Cerebellum (tissue), 4 donors: ENCODE measurements at places on chromosomes 13 and 19.

- no peak for DNase-seq
Measured at GRCh38 chr13:111390522-111391270, 70.3 kb downstream of the TEX29 start.

DNA sequence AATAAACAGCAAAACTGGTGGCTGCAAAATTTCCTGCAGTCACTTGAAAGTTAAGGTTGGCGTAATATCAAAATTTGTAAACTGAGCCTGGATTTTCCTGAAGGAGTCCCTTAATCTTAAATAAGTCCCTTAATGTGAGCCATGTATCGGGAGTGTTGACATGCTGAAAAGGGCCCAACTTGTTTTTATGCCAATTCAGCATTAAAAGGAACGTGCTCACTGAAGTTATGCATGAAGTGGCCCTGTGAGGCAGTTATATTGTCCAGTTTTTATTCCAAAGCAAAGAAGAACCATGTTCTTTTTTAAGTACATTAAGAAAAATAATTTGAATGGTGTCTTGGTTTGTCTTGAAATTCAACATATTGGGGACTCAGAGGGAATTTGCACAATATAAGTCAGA, 1766.9 kb downstream of the SLITRK1 start:
- no peak for DNase-seq

- DNase-seq: no peak
Measured at GRCh38 chr19:4431296-4431695, 26.3 kb downstream of the UBXN6 start.

GRCh38 chr13:113776231-113777125, 17.5 kb downstream of the TMEM255B start:
- no peak for DNase-seq

- no peak for DNase-seq
Measured at GRCh38 chr19:8210421-8211101, 1.4 kb downstream of the CERS4 start.

DNA sequence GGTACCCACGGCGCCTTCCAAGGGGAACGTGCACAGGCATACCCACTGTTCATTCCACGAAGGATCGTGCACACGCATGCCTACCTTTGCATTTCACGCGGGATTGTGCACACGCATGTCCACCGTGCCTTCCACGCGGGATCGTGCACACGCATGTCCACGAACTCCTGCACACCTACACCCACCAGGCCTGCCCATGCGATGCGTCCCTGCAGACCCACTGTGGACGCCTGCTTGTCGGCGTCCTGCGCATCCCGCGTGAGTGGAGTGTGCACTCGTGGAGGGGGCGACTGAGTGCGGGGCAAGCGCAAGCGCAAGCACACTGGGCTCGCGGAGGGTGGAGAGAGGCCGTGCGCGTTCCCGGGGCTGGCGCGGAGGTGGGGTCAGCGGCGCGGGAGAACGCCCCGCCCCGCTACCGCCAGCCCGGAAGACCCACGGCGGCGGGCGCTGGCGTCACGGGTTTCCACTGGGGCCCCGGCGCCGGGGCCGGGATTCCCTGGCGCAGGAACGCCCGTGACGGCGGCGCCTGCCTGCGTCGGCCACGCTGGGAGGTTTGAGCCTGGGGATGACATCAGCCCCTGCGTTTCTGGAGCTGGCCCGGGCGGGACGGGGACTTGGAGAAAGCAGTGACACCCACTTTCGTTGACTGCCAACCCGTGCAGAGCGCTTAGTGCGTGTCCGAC, 18.7 kb downstream of the GADD45B start:
- DNase-seq: peak; percentile 81

DNA sequence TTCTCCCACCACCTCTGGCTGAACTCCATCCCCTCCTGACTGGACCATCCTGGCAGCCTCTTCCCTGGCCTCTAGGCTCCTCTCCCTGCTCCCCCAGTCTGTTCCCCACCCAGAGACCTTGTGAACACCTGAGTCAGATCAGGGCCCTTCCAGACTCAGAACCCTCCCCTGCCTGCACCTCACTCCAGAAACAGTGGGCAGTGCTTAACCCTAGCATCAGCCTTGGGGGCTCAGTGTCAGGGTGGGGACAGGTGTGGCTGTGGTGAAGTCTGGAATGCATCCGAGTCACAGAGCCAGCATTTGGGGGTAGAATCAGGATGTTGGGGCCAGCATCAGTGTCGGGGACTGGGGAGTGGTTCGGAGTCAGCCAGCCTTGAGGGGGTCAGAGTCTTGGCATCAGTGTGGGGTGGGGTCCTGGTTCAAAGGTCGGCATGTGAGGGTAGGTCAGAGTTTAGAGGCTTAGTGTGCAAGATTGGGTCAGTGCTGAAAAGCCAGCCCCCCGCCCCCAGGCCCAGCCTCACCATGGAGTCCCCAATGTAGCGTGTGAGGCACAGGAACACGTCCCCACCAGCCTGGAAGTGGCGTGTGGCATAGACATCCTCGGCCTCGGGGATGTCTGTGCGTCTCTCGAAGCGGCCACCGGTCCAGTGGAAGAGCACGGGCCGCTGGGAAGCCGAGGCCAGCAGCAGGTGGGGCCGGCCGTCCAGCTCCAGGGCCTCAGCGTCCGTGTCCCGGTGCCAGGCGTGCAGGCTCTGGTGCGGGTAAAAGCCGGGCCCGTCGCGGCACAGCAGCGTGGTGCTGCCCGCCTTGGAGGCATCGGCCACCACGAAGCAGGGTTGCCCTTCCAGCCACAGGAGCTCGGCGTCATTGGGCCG, 8.9 kb downstream of the LGI4 start:
- no peak for DNase-seq

DNA sequence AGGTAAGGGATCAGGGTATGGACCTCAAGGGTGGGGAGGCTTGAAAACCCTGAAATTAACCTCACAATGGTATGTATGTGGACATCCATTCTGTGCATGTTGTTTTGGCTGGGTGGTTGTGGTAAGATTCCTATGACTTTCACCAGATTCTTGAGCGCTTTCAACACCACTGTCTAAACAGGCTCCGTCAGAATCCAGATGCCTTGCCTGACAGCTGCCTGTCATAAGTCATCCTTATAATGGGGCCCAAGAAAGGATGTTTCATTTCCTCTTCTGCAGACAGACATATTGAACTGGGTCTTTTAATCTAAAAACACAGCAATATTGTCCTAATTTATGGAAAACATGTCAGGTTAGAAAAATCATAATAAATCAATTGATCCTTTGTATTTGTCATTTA, 41.3 kb downstream of the ALOX5AP start:
- DNase-seq: no peak

DNA sequence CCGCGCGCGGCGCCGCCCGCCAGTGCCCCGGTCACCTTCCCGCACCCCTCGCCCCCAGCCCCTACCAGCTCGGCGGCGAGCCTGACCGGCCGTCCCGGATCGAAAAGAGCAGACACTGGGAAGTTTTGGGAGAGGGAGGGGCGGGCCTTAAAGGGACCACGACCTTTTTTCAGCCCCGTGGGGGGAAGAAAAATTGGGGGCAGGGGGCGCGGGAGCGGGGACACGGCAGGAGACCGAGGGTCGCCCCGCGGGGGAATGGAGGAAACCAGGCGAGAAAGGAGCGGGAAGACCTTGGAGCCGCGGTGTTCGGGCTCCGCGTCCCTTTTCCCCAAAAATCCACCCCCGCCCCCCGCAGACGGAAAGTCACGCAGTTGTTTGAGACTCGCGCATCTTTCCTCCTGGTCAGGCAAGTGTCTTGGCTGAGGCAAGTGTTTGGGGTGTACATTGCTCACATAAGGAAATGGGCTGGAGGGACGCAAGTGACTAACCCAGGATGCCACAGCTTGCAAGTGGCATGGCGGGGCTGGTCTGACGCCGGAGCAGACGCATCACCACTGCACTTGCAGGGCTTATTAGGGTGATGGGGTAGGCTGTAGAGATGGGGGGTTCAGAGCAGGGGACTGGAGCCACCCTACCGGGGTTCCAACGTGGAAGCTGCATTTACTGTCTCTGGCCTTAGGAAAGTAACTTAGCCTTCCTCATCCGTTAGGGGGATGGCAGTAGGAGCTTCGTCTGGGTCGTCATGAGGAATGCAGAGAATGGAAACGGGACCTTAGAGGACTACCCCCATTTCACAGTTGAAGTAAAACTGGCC, 2.7 kb upstream of the HNRNPL start:
- peak; percentile 64 for DNase-seq

GRCh38 chr13:77919246-77919920, 752 bp upstream of the EDNRB start:
- peak; percentile 11 for DNase-seq

- no peak for DNase-seq
Measured at GRCh38 chr13:46077265-46077664, 24.7 kb upstream of the ZC3H13 start.

DNA sequence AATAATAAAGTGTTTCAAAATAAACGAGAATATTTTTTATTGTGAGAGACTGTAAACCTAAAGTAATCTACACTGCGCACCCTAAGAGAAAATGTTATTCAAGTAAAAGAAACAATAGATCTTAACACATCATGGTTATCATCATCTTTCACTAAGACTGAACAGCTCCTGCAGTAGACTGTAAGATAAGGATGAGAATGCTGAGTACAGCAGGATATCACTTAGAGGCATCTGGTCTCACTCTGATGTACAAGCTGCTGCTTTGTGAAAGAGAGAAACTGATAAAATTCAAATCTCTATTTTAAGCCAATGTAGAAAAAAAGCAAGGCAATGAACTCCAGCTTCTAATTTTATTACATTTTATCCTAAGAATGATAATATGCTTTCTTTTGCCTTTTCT, 261.7 kb upstream of the HTR2A start:
- DNase-seq: no peak

DNA sequence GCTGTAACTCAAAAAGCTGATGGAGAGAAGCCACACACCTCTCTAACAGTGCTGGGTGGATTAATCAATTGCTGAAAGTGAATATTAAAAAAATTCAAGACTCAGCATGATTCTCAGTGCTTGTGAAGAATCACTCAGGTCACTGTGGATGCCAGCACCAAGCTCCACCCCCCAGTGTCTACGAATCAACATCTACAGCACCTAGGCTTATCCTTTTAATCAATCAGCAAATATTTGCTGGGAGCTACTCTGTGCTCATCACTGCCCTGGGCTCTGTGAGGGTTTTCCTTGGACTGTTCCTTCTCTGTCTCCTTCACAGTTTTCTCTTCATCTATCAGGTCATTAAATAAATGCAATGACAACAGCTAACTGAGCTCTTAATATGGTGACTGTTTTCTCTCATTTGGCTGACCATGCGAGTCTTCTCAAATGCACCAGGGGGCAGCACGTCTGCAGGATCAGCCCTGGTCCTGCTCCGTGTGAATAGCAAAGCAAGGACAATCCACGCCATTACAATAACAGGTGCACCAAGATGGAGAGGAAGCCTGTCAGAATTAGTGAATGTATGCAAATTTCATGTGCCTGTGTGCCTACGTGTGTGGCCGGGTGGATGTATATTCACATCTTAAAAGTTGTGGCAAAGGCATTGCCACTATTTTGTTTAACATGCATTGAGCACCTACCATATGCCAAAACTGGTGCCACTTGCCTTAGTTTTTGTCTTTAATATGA, 14.6 kb upstream of the C13orf42 start:
- peak; percentile 40 for DNase-seq

GRCh38 chr19:8390617-8390981, 439 bp downstream of the RAB11B start:
- DNase-seq: peak; percentile 94

DNA sequence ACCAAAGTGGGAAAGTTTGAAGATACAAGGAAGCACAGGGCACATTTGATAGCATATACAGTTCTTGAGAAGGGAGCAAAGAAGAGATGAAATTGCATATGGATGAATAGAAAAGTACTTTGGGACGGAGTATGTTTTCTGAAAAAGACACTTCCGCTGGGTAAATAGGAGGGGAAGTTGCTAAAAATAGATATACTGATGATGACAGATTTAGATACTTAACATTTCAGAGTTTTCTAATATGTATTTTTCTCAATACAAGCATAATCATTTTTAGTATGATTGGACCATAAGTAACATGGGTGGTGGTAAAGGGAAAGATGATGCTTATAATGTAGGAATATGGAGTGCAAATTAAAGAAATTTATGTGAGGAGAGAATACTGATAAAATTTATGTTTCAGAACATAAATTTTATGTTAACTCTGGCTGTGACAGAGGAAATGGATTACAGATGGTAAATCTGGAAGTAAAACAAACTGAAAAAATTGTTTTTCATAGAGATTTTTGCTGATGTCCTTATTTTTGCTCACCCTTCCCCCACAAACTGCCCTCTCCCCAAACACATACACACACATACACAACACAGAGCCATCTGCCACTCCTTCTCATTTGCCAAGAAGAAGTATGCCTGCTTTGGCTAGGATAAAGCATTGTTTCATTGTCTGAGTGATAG, 583.9 kb upstream of the MIR17HG start:
- peak; percentile 17 for DNase-seq

DNA sequence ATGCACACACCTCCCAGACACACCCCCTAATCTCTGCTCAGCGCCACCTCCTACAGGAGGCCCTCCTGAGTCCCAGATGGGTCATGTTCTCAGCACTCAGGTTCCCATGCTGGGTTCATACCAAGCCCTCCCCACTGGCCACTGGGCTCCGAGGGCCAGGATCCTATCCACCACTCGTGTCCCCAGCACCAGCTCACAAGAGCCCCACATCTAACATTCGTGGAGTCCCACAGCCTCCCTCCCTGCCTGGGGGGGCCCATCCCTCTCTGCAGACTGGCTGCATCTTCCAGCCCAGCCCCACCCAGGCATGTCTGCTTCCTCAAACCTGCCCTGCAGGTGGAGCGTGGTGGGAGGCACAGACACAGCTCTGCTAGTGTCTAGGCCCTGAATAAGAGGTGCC, 227.4 kb downstream of the TUBA3C start:
- no peak for DNase-seq

GRCh38 chr13:21837841-21838551, 167.1 kb downstream of the FGF9 start:
- DNase-seq: no peak

DNA sequence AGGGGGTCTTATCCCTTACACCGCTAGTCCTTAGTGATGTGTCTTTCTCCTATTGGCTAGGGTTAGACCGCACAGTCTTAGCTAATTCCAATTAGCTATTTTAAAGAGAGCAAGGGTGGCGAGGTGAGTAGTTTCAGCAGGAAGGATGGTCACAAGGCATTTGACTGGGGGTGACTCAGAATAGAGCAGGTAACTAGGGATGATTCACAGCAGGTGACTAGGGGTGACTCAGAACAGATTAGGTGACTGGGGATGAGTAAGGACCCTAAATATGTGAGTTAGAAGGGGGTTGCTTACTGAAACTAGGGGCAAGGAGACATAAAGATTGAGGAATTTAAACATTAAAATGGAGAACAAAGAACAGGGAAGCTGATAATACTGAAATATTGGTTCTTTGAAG, 64.3 kb downstream of the ZNF66 start:
- DNase-seq: no peak
